SK-N-SH (cell line): ENCODE measurements at places on chromosomes 6 and 20. TPM values are rescaled to one million over a fixed set of nuclear protein-coding genes. Genes with fewer than 3 reads are reported as not detected.

Gene MLN
- not detected in 2 replicates for polyA plus RNA-seq

Gene CAP2
- polyA plus RNA-seq = 8.5 and 10.0 TPM in 2 replicates

Gene ANGPT4
- polyA plus RNA-seq = not detected in 2 replicates

DNA sequence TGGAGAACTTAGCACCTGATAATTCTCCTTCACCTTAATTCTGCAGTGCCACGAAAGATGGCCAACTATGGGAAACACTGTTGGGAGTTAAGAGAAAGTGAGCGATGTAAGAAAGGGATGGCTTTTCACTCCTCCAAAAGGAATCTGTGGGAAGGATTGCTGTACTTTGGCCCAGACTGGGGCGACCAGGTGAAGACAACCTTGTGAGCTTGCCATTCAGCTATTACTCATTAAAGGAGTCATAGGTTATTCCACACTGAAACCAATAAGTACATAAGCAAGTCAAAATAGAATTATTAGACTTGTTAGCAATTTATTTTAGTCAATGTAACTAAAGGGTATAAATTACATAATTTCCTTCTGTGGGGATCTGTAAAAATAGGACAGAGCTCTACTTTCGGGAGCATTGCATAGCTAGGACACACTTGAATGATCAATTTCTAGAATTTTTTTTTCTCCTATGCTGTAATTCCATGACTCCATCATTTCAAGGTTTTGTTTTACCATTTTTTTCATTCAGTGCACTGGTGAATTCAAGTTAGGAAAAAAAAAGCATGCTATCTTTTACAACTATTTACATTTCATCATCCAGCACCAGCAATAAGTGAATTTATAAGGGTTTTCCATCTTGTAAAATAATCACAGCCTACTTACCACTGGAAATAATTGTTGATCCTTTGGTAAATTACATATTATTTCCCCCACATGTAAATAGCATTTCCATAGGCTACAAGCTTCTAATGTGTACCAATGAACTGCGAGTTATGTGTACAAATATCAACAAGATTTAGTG, 231.7 kb downstream of the SIM1 start:
- no peak for DNase-seq

Gene FBXO5
- 10.6 and 12.5 TPM in 2 replicates for polyA plus RNA-seq

- no peak for DNase-seq
These were observed 9.1 kb downstream of the SLC18B1 start for GRCh38 chr6:132789396-132789776.

Gene IP6K3
- polyA plus RNA-seq = 0.13 and 0.21 TPM in 2 replicates

- no peak for DNase-seq
These were observed 32.2 kb upstream of the HEY2 start for GRCh38 chr6:125717120-125717731.

Gene RNF182
- polyA plus RNA-seq = 8.0 and 10.9 TPM in 2 replicates

DNA sequence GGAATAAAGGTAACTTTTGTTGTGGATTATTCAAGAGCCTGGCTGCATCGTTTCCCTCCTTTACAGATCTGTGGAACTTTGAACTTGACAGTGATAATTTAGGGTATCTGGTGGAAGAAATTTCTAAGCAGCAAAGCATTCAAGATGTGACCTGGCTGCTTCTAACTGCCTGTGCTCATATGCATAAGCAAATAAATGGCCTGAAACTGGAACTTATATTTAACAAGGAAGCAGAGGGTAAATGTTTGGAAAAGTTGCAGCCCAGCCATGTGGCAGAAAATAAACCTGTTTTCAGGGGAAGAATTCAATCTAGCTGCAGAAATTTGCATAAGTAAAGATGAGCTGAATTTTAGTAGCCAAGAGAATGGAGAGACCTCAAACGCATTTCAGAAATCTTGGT, 173.5 kb downstream of the C6orf118 start:
- DNase-seq = no peak

Gene NKX2-4
- not detected in 2 replicates for polyA plus RNA-seq

DNA sequence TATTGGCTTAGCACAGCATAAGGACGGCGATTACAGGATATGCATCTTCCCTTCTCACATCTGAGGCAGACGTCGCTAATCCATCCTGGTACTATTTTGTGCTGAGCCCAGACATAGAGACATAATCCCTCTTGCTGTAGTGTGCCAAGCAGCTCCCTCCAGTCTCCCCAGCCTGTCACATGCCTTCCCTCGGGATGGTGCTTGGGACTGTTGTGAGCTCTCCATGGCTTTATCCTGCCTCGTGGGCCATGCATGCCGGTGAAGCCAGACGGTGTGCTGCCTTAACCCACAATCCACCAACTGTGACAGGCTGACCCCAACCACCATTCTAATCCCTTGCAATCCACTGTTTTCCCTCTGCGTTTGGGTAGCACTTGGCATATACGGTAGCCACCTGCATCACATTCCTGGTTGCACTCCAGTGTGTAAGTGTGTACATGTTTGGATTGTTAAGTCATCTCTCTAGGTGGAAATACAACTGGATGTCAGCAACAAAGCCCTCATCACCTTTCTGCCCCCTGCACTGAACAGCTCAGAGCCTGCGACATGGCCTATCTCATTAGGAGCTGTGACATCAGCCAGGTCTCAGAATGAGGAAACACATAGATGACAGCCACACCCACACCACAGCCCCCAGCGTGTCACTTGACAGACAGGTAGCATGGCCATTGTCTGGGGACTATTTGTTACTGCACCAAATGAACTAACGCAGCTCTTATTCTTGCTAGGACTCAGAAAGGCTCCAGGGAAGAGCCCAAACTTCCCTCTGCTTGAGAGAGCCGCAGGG, 374.8 kb upstream of the CDH4 start:
- no peak for DNase-seq

DNA sequence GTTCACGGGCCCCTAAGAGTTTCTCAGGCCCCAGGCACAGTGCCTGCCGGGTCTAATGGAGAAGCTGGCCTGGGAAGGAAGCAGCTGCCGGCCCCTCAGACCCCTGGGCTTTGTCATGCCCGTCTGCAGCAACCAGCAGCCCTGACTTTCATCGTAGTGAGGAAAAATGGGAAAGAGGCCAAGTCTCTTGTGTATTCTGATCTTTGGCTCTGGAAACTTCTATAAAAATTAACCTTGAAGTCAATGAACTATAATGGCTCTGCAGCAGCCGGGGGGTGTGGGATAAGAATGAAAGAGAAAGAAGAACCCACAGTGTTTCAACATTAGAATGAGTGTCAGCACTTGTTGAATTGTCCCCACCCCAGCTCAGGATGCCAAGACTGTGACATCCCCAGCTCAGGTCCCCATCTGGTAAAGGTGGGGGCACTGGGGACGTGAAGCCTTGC, 12.9 kb downstream of the TGM2 start:
- peak; percentile 91 for DNase-seq

- no peak for DNase-seq
These were observed 1725.5 kb downstream of the GRIK2 start for GRCh38 chr6:103119056-103119455.

Gene SRMS
- polyA plus RNA-seq = not detected in 2 replicates

GRCh38 chr20:8774412-8774811, 294.5 kb upstream of the PLCB4 start:
- no peak for DNase-seq

- DNase-seq = no peak
These were observed 56.3 kb downstream of the TSHZ2 start for GRCh38 chr20:53028337-53029007.

Gene DUSP15
- polyA plus RNA-seq = 4.3 and 5.4 TPM in 2 replicates

- no peak for DNase-seq
These were observed 275.0 kb upstream of the BMP2 start for GRCh38 chr20:6492271-6493055.

GRCh38 chr6:157909282-157909664, 72.4 kb upstream of the SYNJ2 start:
- no peak for DNase-seq

GRCh38 chr6:99498421-99498820, 16.8 kb downstream of the USP45 start:
- no peak for DNase-seq

DNA sequence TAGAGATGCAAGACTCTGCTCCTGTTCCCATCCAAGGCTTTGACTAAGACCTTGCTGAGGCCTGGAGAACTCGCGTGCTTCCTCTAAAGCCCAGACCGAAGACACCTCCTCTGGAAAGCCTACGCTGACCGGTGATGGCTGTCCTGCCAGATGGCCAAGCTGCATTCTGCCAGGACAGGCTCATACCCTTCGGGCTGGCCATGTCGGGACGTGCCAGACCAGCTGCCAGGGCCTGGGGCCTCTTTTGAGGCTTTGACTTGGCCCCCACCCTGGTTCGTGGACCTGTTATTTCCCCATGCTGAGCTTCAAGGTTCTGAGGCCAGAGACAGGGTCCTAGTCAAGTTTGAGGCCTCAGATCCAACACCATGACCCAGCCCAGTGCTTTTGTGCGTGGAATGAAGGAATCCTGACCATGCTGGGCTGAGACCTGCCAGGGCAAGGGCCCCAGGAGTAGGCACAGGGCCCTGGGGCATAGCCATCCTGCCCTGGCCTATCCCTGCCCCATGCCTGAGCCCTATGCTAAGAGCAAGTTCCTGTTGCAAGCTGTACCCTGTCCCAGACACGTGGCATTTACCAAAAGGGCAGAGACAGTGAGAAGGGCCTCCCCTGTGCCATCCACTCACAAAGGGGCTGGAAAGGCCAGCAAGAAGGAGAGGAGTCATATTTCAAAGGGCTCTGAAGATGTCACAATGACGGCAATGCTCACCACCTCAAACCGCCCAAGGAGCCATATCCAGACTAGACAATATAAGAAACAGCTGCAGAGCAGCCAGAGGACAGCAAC, 42.8 kb downstream of the MRPL14 start:
- DNase-seq = no peak

- no peak for DNase-seq
These were observed 66.5 kb downstream of the NOX3 start for GRCh38 chr6:155389130-155389529.

DNA sequence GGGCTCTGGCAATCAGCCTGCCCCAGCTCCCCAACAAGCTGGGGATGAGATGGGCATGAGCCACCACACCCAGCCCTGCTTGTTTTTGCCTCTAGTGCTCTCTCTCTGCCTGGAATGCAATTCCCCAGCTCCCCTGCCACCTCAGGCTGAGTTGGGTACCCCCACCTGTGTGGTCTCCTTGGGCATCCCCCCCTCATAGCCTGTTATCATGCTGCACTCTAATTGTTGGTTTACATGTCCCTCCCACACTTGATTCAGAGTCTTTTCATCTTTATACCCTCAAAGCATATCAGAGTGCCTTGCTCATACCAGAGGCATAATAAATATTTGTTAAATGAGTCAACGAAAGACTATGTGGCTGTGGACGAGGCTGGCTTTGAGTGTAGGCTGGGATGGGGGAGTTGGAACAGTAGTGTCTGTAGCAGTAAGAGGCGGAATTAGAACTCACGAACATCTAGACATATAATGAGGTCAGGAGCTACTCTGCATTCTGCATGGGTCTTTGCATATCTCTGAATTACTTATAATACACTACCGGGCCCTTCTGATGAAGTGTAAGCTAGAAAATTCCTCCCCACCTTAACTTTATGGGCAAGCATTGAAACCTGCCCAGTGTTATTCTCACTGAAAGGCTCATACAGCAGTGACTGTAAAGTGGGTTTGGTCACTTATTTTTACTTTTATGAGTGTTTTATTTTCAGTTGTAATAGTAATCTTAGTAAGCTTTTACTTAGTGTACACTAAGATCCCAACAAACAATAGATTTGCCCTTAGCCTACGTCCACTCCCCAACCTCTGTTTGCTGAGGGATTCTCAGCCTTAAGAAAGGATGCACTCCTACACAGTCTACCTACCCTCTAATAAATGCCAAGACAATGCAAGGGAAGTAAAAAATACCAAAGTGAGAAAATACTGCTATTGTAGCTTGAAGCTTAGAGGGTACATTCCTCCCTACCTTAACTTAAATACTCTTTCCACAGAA, 58.7 kb downstream of the EDN1 start:
- no peak for DNase-seq

Gene SLC52A3
- polyA plus RNA-seq = not detected in 2 replicates

DNA sequence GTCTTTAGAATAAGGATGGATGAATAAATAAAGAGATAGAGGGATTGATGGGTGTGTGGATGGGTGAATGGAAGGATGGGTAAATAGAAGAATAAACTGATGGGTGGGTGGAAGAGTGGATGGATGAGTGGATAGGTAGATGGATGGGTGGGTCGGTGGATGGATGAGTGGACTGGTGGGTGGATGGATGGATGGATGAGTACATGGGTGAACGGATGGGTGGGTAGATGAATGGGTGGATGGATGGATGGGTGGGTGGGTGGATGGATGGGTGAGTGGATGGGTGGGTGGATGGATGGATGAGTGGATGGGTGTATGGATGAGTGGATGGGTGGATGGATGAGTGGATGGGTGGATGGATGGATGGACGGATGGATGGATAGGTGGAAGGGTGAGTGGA, 65.7 kb upstream of the FOXC1 start:
- DNase-seq = no peak

Gene OR12D3
- polyA plus RNA-seq = not detected in 2 replicates

DNA sequence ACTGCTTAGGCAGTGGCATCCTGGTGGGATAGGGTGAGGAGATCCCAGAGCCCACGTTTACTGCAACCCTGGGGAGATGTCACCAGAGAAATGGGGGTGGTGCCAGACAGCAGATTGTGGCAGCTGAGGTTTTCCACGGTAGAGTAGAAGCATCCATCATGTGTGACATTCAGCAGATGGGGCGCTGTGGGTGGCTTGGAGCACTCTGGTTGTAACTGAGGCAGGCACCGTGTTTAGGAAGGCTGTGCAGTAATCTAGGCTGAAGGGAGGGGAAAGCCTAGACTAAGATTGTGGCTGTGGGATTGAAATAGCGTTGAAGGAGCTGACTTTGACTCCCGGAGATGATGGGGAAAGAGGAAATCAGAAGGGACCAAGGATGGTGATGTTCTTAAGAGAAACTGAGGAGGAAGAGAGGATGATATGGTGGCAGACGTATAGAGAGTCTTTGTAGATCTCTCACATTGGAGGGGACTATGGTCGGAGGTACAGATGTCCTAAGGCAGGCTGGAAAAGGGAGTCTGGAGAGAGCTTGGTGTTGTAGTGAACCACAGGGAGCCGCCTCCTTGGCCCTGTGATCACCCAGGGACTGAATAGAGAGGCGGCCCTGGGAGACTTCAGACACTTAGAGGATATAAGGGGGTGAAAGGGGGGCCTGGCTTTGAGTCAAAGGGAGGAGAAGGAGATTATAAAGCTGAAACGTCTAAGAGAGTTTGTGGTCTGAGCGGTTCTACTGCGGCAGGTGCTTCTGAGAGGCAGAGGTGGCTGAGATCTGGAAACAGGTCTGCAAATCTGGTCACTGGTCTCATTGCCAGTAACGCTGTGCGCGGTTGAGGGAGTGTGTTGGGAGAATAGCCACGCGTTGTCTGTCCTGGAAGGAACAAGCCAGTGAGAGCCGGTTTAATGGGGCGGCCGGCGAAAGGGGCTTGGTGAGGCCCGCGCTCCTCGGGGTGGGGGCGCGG, 792 bp upstream of the MICA start:
- DNase-seq = no peak

DNA sequence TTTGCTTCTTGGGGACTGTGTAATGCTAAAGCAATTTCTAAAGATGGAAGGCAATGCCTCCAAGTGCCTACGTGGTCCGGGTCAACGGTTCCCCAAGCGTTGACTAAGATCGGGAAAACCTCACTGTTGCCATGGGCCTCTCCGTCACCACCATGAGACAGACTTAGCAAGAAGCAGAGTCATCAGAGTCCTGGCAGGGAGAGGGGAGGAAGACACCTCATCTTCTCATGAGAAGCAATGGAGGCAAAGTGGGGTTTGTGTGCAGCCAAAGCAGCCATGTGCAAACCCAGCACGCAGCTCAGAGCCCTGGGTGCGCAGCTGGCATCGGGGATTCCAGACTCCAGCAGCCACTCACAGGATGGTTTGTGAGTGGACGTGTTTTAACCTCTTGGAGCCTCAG, 111.4 kb downstream of the SYNDIG1 start:
- DNase-seq = no peak

Gene PTCHD4
- 4.0 and 5.1 TPM in 2 replicates for polyA plus RNA-seq

GRCh38 chr20:31991339-31991705, 18.9 kb upstream of the CCM2L start:
- DNase-seq = peak; percentile 45
